Smooth muscle cell of the brain vasculature (primary cell): ENCODE measurements at places on chromosomes 2 and 18.

DNA sequence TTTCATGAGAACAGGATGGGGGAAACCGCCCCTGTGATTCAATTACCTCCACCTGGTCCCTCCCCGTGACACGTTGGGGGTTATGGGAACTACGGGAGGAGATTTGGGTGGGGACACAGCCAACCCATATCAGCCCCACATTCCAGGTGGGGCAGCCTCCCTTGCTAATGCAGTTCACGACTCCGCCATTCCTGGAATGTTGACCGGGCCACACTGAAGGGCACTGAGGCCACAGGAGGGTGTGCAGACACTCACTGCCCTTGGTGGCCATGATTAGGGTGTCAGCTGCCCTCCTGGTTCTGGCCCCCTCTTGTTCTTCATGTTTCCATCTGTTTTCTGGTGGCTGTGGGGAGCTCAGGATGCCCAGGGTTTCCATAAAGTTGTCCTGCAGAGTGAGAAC lies 176.3 kb downstream of the TWIST2 start:
- no peak for DNase-seq

- DNase-seq = no peak
Measured at GRCh38 chr2:179677077-179677688, 184.2 kb downstream of the ZNF385B start.

GRCh38 chr18:13612196-13612997 lies 114.0 kb downstream of the FAM210A start:
- no peak for DNase-seq

GRCh38 chr18:70260683-70261082 lies 28.2 kb upstream of the SOCS6 start:
- no peak for DNase-seq

DNA sequence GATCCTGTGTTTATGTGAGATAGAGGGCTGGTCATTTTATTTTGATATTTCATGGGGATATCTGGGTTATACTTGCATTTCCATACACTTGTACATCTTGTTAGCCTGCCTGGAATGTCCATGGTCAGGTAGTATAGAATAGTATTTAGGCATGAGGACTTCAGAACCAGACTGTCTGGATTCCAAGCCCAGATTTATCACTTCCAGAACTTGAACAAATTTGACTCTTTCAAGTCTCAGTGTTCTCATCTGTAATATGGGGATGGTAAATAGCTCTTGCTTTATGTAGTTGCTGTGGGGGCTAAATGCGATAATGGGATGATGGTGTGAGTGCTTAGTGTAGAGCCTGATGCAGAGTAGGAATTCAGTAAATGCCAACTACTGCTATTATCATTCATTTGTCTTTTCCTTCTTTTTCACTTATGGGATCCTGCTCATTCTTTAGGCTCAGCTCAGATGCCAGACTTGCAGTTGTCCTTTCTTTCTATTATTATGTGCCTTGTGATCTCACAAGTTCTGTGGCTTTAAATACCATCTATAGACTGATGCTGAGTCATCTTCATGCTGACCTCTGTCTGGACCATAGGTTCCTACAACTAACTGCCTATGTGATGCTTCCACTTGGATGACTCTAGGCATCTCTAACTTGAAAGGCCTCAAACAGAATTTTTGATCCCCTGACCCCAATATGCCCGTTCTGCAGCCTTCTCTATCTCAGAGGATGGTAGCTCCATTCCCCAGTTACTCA lies 67.4 kb downstream of the POLE4 start:
- no peak for DNase-seq
